NCI-H1105 treated with DMSO at 0.1 percent for 48 hours (cell line): ENCODE measurements at places on chromosomes 12 and 14.

DNA sequence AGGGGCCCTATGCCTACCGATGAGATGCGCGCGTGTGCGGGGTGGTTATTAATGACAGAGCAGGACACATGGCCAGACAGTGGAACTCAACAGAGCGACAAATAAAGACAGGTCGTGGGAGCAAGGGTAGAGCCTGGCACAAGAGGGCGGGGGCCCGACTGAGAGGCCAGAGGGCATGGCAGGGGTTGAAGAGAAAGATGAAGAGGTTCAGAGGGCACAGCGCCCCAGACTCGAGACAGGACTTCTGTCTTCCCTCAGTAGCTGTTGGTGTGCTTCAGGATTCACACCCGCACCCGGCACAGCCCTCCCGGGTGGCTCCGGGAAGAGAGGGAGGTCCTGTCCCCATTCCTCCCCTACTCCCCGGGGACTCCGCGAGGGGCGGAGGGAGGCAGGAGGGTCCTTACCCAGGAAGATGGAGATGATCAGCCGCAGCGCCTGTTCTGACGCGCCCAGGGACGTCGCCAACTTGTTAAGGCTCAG is 366 bp downstream of the LPCAT3 start:
- DNase-seq: no peak

GRCh38 chr12:100376161-100376560 is 19.3 kb downstream of the SLC17A8 start:
- no peak for DNase-seq

GRCh38 chr12:48000878-48001504 is 3.3 kb downstream of the COL2A1 start:
- DNase-seq: peak; percentile 12

- no peak for DNase-seq
These were observed 17.3 kb upstream of the GPRC5A start for GRCh38 chr12:12874029-12874428.

- no peak for DNase-seq
These were observed 66.4 kb upstream of the MAP1LC3B2 start for GRCh38 chr12:116492703-116493324.

DNA sequence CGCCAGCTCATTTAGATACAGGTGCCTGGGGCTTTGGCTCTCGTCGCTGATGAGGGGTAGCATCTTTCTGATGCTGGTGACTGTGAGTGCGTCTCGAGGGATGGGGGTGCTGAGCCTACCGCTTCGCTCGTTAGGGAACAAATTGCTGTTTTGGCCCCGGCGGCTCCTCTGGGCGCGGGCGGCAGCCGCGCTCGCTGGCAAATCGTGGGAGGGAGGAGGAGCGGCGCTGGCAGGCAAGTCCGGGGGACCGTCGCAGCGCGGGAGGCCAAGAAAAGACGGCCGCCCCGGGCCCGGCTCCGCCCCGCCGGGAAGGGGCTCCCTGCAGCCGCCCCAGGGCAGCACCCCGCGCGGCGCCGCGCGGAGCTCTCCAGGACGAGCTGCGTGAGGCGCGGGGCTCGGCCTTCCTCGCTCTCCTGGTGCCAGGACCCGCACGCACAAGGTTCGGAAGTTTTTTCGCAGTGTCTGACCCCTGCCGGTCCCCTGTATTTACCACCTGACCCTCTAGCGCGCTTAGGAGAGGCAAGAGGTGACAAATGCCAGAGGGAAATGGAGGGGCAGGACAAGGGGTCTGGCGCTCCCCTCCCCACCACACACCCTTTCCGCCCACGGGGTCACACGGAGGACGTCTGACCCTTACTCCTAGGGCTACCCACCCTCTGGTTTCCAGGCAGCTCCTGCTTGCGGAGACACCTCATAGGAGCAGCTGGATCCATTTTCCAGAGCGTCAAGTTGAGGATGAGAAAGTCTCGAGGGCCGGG is 899 bp upstream of the KCNH3 start:
- DNase-seq: peak; percentile 42

DNA sequence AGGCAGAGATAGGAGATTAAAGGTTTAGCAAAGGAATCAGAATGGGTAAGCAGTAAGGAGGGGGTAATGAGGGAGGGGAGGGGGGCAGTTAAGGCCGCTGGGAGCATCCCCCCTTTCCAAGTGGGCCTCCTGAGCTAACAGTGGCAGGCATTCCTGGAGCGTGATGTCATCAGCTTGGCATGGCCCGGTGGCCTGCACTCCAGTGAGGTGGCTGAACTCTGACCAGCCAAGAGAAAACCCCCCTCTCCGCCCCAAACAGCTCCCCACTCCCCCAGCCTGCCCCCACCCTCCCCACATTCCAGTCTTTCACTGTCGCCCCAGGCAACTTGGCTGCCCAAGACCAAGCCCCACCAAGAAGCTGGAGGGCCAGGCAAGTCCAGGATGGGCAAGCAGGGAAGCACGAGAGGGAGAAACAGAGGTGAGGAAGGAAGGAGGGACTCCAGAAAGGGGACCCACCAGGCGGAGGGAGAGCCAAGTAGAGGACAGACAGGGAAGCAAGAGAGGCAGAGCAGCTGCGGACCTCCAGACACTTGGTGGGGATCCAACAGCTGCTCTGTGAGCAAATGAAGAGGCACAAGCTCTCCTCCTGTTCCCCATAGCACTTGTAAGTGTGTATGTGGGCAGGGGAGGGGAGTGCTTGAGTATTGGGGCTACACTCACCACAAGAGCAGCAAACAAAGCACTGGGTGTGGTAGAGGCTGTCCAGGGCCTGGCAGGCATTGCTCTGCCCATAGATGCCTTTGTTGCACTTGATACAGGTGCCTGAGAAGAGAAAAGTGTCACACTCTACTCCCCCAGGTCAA is 4.5 kb downstream of the AJUBA start:
- no peak for DNase-seq

- DNase-seq: no peak
These were observed 177.1 kb downstream of the CACNA1C start for GRCh38 chr12:2229661-2230539.

DNA sequence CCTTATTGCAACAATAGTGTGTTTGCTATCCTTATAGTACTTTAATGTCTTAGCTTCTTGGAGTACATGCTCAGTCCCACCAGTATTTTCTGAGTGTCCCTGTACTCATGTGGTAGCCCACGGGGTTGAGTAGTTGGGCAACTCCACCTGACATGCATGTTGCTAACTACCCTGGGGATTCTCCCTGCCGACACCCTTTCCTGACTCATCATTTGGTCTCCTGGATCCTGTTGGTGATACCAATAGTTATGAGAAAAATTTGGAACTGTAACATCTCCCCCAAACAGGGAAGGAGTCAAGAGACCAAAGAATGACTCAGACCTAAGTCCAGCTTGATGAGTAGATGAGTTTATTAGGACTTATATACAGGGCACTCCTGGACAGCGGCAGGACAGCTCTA is 101.6 kb downstream of the BRMS1L start:
- DNase-seq: no peak

GRCh38 chr12:95385246-95386035 is 88.5 kb upstream of the METAP2 start:
- no peak for DNase-seq

- DNase-seq: no peak
These were observed 688 bp downstream of the ULK1 start for GRCh38 chr12:131894981-131895639.

GRCh38 chr14:35189422-35189821 is 67.1 kb downstream of the PRORP start:
- DNase-seq: no peak

DNA sequence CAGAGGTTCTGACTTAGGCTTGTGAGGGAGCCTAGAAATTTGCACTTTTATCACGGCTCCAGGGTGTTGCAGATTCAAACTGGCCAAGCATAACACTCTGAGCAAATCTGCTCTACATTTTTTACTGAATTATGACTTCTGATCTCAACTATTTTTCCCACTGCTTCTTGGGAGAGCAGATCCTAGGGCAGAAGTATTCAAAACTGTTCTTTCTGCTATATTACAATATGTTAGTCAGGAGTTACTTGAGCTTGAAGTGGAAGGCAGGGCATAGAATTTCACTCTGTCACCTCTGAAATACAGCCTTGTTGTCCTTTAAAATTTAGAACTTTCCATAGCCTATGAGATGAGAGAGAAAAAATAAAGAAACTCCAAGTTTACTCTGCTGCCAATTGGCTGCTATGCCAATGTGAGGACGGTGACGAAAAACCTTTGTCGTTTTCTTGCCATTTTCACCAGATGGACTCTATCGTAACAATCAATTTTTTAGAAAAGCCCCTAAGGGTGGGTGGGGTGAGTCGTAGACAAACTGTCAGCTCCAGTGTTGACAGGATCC is 16.4 kb upstream of the KERA start:
- no peak for DNase-seq

GRCh38 chr12:62379026-62379722 is 87.5 kb upstream of the MON2 start:
- no peak for DNase-seq

- DNase-seq: no peak
These were observed 173.9 kb downstream of the TSPAN9 start for GRCh38 chr12:3251067-3251466.

DNA sequence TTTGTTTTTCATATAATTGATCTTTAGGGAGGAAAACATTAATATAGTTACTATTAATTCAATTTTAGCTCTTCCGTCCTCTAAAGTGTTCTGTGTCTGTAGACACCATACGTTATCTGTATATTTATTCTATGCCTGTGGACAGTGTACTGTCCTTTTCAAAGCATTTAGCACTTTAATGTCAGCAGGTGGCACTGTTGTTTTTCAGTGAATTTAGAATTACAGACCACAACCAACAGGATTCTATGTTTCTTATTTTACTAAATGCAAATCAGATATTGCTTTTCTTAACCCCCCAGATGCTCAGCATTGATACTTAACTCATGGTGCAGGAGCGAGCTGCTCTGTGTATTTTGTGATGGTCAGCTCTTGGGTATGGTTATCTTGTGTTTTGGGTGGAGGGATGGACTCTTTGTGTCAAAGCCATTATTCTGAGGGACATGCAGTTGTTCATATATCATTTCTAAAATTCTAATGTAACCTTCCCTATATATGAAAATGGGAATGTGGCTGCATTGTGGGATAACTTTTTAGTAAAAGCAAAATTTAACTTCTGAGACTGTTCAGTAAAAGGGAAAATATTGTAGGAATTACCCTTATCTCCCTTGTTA is 65.2 kb downstream of the PAPOLA start:
- DNase-seq: peak; percentile 56

GRCh38 chr12:21940549-21941505 is at the start of gene ABCC9:
Gene ABCC9, minus strand, starts transcription at chr12:21941426. Its CDS starts 4,752 bp downstream, at chr12:21936674.
- DNase-seq: no peak

GRCh38 chr14:72303930-72304329 is 371.7 kb downstream of the RGS6 start:
- DNase-seq: no peak

GRCh38 chr12:104632724-104633201 is 176.0 kb downstream of the CHST11 start:
- DNase-seq: no peak

DNA sequence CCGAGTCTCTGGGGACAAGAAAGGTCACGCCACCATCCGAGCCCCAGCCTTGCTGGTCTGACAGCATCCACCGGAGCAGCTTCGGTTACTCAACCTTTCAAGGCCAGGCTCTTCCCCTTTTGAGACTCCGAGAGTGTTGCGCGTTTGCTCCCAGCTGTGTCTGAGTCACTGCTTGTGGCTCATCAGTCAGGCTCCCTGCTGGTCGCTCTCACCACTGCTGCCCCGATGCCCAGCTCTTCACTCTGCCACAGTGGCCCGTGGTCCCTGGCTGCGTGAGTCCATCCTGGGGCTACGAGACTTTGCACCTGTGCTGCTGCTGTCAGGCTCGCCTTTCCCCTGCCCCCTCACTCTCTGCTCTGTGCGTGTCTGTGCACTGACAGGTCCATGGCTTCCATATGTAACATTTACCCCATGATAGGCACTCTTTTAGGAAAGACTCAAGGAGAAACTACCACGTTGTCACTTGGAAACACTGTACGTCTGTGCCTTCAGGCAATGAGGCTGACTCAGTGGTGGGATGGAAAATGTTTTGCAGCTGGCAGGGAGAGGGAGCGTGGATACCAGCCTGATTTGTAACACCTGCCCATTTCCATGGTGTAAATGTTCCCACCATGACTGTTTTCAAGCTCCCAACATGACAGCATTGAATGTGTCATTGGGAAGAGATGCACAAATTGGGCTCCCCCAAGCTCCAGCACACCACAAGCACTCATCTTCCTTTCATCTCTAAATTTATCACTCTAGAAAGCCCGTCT is 350.7 kb downstream of the TMEM132D start:
- DNase-seq: no peak

GRCh38 chr12:46456356-46457334 is 84.1 kb upstream of the SLC38A2 start:
- DNase-seq: no peak

DNA sequence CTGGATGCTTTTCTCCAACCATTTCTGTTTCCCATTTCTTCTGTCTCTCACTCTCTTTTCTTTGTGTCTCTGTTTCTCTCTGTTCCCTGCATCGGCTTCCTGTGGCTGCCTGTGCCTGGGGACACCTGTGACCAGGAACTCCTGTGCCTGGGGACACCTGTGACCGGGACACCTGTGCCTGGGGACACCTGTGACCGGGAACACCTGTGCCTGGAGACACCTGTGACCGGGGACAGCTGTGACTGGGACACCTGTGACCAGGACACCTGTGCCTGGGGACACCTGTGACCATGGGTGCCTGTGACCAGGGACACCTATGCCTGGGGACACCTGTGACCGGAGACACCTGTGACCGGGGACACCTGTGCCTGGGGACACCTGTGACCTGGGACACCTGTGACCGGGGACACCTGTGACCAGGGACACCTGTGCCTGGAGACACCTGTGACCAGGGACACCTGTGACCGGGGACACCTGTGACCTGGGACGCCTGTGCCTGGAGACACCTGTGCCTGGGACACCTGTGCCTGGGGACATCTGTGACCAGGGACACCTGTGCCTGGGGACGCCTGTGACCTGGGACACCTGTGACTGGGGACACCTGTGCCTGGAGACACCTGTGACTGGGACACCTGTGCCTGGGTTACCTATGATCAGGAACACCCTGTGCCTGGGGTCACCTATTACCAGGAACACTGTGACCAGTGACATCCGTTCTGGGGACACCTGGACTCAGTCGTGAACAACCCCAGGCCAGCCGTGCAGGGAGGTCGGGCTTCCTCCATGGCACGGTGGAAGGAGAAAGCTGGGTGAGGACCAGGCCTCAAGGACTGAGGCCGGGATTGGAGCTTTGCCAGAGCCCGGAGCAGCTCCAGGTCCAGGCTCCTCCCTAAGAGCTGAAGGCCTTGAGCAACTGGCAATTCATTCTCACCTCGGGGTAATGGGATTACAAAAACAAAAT is 23.4 kb upstream of the FBRSL1 start:
- no peak for DNase-seq

- DNase-seq: no peak
These were observed 3.7 kb upstream of the COX8C start for GRCh38 chr14:93343266-93343665.

GRCh38 chr14:97709552-97709951 is 912.4 kb downstream of the VRK1 start:
- no peak for DNase-seq

GRCh38 chr12:49792181-49792970 is 35.8 kb downstream of the NCKAP5L start:
- no peak for DNase-seq

- no peak for DNase-seq
These were observed 13.5 kb downstream of the SLC38A2 start for GRCh38 chr12:46358791-46359666.

- DNase-seq: no peak
These were observed 279.0 kb downstream of the TMEM117 start for GRCh38 chr12:44114906-44115305.

- DNase-seq: no peak
These were observed 41.1 kb downstream of the PROX2 start for GRCh38 chr14:74834692-74835392.

- DNase-seq: peak; percentile 79
These were observed 36.8 kb downstream of the CCDC88C start for GRCh38 chr14:91380610-91381371.

GRCh38 chr12:119491814-119492213 is 101.8 kb upstream of the TMEM233 start:
- DNase-seq: no peak

- peak; percentile 55 for DNase-seq
These were observed 39.0 kb downstream of the SLCO1B1 start for GRCh38 chr12:21169878-21170472.
